Nasal cavity respiratory epithelium epithelial cell of viscerocranial mucosa (primary cell): ENCODE measurements at places on chromosomes 11 and 22. TPM values are rescaled to one million over a fixed set of nuclear protein-coding genes. Genes with fewer than 3 reads are reported as not detected.

SHANK3 gene
- 1.4 and 6.3 TPM in 2 replicates for total RNA-seq

CLMP gene
- 10.3 and 23.2 TPM in 2 replicates for total RNA-seq

TIMP3 gene
- 23.9 and 93.3 TPM in 2 replicates for total RNA-seq

CARD16 gene
- 1.4 and 13.2 TPM in 2 replicates for total RNA-seq

SLC22A12 gene
- not detected in 2 replicates for total RNA-seq

NLRP14 gene
- under 0.01 and 0.07 TPM in 2 replicates for total RNA-seq
